Endothelial cell of coronary artery (primary cell): ENCODE measurements at places on chromosomes 5 and 9. TPM values are rescaled to one million over a fixed set of nuclear protein-coding genes. Genes with fewer than 3 reads are reported as not detected.

The ZNF462 gene
- 5.2 and 12.4 TPM in 2 replicates for total RNA-seq

The SLC34A1 gene
- total RNA-seq, result not detected in 2 replicates

The ANKDD1B gene
- total RNA-seq, result 0.09 and 0.47 TPM in 2 replicates

The IQGAP2 gene
- 3.4 and 6.6 TPM in 2 replicates for total RNA-seq

The SPATA31C1 gene
- not detected in 2 replicates for total RNA-seq

The GPX3 gene
- total RNA-seq, result 3.8 and 5.1 TPM in 2 replicates

The FOXD1 gene
- total RNA-seq, result 0.09 and 0.38 TPM in 2 replicates

The PTPA gene
- 80.2 and 101 TPM in 2 replicates for total RNA-seq

The CLIC3 gene
- 0.90 and 7.6 TPM in 2 replicates for total RNA-seq

The SPATA31D4 gene
- total RNA-seq, result not detected in 2 replicates

The TAS2R1 gene
- not detected in 2 replicates for total RNA-seq

The SH3TC2 gene
- 3.2 and 6.0 TPM in 2 replicates for total RNA-seq

The BHMT2 gene
- total RNA-seq, result 0.09 TPM in 2 replicates

The OGN gene
- total RNA-seq, result under 0.01 TPM in 1 of 2 replicates, not detected in the other

The MRPL41 gene
- total RNA-seq, result 55.2 and 66.5 TPM in 2 replicates

The GRAMD2B gene
- total RNA-seq, result 0.45 and 2.4 TPM in 2 replicates

The FGFR4 gene
- 0.09 and 0.36 TPM in 2 replicates for total RNA-seq

The PCBD2 gene
- total RNA-seq, result 3.1 and 6.3 TPM in 2 replicates

The OTP gene
- total RNA-seq, result not detected in 2 replicates

The KCTD16 gene
- 0.27 and 1.3 TPM in 2 replicates for total RNA-seq

The CAVIN4 gene
- 1.6 and 2.0 TPM in 2 replicates for total RNA-seq

The CCNG1 gene
- total RNA-seq, result 291 and 319 TPM in 2 replicates

The BTNL9 gene
- 0.19 and 0.27 TPM in 2 replicates for total RNA-seq

The UNC5A gene
- 0.36 and 0.66 TPM in 2 replicates for total RNA-seq

The PCA3 gene
- 0.28 and 0.90 TPM in 2 replicates for total RNA-seq
